ENCODE measurements at places on chromosomes 7 and 10.

- no peak for DNase-seq
Measured at GRCh38 chr7:98949336-98950044, 71.2 kb downstream of the TRRAP start.

- no peak for DNase-seq
Measured at GRCh38 chr10:18100669-18101068, 39.6 kb upstream of the CACNB2 start.

DNA sequence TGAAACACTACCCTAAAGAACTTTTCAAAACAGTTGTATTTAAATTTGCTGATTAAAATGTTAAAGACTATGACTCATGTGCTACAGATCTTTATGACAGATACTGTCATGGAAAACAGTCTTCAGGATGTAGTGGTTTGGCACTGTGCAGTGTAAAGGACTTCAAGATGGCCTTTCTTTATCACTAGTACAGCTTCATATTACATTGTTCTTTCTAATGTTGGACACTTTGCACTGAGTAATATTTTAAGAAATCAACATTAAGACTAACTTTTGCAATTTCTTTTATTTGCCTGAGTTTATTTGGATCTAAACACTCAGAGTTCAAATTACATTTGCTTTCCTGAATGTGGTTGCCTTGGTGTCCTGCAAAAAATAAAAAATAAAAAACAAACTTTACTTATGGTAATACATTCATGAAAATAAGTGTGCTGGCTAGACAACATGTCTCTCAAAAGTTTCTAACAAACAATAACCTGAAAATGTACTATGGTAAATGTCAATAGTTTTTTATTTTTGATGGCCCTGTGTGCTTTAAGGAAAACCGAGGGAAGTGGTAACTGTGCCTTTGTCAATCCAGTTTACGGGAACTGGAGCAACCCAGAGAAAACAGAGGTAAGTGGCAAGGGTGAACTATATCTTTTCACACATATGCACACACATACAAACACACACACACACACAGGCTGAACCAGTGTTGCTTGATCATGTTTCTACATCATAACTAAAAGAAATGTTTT, 85.9 kb upstream of the PLXDC2 start:
- DNase-seq: no peak

DNA sequence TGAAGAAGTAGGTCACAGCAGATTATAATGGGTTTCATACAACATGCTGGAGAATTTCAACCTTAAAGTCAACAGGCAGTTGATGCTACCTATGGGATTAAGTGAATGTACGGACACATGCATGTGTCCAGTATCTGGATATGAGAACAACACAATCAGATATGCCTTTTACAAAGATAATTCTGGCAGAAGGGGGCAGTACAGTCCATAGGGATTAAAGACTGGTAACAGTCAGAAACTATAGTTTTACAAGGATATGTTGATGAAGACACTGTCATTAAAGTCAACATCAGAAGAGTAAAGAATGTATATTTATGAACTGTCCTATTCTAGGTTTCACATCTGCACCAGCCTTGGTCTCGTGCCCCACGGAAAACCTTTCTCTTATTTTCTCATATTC, 41.5 kb downstream of the ANKMY2 start:
- DNase-seq: no peak

GRCh38 chr10:71729161-71729636, 9.6 kb upstream of the C10orf105 start:
- peak; percentile 83 for DNase-seq

DNA sequence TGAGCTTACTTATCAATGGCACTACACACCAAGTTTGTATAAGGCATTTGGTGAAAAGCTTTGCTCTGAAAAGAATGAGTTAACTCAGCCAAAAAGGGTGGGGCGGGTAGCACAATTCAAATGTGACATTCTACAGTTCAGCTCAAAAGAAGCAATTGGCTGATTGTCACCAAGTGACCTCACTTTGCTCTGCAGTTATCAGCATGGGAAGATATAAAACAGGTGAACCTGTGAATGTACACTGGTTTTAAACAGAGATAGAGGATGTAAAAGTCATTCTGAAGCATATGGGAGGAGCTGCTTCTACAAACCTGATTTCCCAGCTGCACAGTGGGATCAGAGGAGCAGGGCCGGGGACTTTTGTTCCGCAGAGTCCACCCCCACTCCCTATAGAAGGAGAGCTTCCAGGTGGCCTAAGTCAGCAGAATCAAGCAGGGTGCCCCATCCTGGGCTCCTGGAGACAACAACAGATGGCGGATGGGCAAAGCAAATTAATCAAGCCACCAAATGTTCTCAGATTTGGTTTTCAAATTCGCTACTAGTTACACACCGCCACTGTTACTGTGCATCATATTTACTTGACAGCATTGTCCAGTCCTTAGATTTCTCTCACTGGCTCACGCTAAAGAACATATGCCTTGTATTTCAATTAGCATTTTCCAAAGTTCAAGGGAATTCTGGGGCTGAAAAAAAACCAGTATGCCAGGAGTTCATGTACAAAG, 27.5 kb upstream of the NPVF start:
- DNase-seq: no peak

DNA sequence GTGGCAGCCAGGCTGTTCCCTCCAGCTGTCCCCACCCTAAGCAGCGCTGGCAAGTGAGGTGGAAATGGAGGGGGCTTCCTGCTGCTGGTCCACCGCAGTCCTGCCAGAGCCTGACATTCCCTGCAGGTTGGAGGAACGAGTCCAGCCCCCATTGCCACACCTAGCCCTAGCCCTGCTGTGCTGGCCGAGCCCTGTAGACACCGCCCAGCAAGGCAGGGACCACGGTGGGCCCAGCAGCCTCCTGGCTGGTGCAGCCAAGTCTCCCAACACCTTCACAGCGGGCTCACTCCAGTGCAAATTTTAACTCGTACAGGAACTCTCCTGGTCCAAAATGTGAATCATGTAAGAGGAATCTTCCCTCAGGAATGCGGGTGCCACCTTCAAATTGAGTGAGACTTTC, 116.3 kb downstream of the PAXIP1 start:
- DNase-seq: no peak

DNA sequence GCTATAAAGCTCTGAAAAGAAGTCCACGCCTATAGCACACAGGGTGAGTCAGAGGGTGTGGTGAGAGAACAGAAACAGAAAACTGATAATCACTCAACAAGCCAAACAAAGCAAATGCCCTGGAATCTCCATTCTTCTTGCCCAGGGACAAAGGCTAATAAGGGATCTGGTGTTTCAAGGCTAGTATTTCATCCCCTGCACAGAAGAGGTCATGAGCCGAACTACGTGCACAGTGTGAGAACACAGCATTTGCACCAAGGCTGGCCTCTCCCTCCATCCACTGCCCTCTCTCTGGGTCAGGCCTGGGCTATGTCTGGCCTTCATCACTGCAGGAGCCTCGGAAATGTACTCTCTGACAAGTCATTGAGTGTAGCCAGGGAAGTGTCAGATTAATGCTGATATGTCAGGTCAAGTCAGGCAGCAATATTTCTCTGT, 42.7 kb downstream of the PRR15 start:
- DNase-seq: peak; percentile 63

GRCh38 chr10:77969114-77969513, 42.6 kb upstream of the DLG5 start:
- no peak for DNase-seq

DNA sequence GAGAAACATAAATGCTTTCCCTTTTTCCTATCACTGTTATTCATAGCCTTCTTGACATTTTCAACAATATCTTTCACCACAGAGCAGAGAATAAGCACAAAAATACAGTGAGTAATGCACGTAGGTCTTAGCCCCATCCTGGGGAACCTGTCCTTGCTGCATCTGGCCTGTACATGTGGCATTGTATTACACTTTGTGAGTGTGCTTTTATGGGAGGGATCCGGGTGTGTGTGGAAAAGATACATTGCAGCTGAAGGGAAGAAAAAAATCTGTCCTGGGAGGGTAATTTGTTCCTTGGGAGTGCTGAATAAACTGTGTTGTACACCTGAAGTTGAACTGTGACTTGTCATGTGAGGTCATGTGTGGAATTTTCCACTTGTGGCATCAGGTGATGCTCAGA, 422.7 kb upstream of the LRGUK start:
- DNase-seq: no peak

DNA sequence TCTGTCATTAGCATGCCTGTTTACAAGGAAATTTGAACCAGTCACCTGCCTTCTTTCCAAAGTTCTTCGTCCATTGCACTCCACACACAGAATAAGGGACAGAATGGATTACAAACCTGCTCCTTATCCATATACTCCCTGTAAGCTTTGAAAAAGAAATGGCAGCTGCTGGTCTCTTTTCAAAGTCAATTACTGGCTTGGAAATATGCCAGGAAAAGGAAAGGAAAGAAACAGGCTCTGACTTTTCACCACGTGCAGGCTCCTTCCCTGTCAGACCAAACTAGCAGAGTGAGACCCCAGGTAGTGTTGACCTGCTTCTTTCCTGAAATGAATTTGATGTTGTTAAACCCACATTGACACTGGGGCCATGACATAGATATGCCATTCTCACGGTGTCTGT, 84.5 kb downstream of the LHFPL3 start:
- no peak for DNase-seq

GRCh38 chr10:58350619-58351323, 16.0 kb downstream of the UBE2D1 start:
- DNase-seq: no peak

DNA sequence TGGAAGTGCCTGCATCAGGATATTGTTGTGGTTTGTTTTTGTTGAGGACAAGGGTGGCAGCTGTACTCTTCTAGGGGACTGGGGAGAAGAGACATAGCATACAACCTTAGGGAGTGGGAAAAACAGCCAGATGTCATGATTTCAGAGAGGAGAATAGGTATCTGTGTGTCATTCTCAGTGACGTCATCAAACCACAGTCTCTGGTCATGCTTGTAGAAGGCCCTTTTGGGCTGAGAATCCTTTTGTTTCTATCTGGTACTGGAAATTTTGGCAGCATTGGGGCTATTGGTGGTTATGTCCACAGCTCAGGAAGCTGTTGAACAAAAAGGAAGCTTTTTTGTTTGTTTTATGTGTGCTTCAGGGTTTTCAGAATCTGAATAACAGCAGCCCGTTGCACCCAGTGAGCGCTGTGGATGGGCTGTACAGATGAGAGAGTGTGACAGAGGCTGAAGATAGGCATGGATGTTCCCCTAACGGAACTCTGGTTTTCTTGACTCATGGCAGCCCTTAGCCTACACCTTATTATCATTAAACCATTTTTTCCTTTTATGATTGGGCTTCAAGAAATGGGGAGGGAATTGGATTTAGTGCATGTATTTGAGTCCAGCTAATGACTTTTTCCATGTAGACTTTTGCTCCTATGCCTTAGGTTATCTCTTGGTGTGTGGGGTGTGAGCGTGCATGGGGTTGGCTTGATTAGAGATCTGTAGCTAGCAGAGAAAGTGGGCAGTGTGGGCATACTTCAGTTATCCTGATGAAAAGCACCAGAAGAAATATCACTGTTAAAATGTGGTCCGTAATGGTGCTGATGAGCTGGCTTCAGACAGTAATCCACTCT, 65.7 kb downstream of the SND1 start:
- no peak for DNase-seq

GRCh38 chr10:12902135-12902572, 99.4 kb downstream of the CCDC3 start:
- DNase-seq: peak; percentile 66

- DNase-seq: no peak
Measured at GRCh38 chr7:70574314-70574834, 557.6 kb upstream of the GALNT17 start.

DNA sequence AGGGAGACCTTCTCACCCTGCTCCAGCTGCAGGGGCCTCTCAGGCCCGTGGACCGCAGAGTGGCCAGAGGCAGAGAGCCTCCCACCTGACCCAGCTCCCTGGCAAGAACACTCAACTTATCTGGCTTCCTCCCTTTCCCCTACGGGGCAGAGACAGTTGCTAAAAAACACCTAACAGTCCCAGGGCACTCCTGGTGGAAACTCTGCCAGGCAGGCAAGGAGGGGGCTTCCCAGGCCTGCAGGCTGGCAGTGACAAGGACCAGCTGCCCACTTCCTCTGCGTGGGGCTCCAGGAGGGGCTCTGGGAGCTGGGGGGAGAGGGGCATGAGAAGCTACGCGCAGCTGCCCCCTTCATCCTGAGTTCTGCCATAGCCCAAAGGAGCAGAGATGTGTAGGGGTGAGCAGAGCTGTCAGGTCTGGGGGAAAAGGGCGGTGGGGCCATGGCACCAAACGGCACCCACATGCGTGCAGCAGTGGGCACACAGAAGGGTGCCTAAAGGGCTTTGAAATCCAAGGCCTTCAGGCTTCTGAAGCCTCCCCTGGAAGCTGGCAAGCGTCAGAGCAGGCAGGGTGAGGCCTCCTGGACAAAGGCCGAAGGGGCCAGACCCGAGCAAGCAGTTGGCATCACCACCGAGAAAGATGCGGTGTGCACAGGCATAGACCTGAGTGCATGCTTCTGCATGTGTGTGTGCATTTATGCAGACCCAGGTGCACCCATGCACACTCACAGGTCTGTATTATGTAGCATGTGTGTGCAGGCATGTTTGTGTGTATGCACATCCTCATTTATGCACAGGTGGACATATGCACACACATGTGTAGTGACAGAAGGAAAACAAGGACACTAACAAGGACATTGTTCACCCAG, 14.4 kb downstream of the SPOCK2 start:
- no peak for DNase-seq

- DNase-seq: no peak
Measured at GRCh38 chr7:107528461-107528860, 35.3 kb downstream of the COG5 start.

- DNase-seq: no peak
Measured at GRCh38 chr10:3807928-3808496, 23.0 kb upstream of the KLF6 start.

- no peak for DNase-seq
Measured at GRCh38 chr7:32030904-32031692, 39.1 kb downstream of the PDE1C start.

- DNase-seq: no peak
Measured at GRCh38 chr10:33160151-33160550, 174.3 kb downstream of the NRP1 start.

GRCh38 chr7:97015279-97015678, 9.4 kb downstream of the DLX5 start:
- no peak for DNase-seq

- DNase-seq: no peak
Measured at GRCh38 chr10:30778769-30779168, 149.2 kb upstream of the LYZL2 start.

GRCh38 chr10:129604333-129605032, 137.4 kb downstream of the MGMT start:
- DNase-seq: no peak

Measured in Calu3 (cell line).